ENCODE measurements at places on chromosomes 11 and 22.
A peak's percentile ranks its signal among the peaks of the same experiment; 100 is the strongest.

DNA sequence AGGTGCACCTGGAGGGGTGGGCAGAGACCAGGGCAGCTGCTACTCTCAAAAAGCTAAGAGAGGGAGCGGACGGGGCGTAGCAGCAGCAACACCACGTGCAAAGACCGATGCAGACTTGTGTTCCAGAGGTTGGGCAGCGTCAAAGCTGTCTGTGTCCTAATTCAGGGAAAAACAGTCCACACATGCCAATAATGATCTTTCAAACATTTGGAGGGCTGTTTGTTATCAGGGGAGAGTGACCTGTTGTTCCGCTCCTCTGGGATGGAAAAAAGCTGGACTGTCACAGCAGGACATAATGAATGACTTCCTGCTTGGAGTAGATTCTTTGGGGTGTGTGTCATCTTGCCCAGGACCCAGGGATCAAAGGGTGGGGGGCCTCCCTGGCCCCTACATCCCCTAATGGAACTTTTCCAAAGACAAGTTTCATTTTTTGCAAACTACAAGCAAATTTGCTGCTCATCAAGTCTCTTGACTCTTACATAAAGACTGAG is 6.2 kb upstream of the FBLN1 start:
- DNase-seq, result no peak

GRCh38 chr22:44354288-44354687 is 41.5 kb upstream of the SHISAL1 start:
- no peak for DNase-seq

GRCh38 chr22:48340191-48340590 is 1487.5 kb downstream of the BRD1 start:
- DNase-seq, result no peak

DNA sequence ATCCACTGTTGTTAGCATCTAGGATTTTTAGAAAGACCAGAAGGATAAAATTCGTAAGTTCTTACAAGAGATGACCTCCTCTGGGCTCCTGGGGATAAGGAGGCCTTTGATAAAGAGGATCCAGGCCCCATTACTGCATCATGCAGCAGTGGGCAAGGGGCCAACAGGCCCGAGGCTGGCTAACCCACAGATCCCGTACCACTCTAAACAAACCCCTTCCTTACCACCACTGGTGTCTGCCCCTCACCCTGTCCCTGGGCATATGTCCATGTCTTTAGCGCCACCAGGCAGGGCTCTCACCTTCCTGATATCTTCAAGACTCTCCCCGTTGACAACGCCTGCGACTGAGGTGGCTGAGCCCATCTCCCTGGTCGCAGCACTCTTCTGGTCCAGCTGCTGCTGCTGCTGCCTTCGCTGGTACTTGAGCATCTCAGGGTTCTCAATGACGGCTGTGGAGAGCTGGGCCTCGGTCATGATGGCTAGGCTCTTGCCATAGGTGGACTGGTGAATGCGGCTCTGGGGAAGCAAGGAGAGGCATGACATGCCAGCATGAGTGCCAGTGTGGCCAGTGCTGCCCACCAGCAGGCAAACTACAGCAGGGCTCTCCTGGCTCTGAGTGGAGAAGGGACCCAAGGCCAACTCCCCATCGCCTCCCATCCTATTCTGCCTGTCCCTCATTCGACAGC is 46.2 kb downstream of the HIRA start:
- no peak for DNase-seq

DNA sequence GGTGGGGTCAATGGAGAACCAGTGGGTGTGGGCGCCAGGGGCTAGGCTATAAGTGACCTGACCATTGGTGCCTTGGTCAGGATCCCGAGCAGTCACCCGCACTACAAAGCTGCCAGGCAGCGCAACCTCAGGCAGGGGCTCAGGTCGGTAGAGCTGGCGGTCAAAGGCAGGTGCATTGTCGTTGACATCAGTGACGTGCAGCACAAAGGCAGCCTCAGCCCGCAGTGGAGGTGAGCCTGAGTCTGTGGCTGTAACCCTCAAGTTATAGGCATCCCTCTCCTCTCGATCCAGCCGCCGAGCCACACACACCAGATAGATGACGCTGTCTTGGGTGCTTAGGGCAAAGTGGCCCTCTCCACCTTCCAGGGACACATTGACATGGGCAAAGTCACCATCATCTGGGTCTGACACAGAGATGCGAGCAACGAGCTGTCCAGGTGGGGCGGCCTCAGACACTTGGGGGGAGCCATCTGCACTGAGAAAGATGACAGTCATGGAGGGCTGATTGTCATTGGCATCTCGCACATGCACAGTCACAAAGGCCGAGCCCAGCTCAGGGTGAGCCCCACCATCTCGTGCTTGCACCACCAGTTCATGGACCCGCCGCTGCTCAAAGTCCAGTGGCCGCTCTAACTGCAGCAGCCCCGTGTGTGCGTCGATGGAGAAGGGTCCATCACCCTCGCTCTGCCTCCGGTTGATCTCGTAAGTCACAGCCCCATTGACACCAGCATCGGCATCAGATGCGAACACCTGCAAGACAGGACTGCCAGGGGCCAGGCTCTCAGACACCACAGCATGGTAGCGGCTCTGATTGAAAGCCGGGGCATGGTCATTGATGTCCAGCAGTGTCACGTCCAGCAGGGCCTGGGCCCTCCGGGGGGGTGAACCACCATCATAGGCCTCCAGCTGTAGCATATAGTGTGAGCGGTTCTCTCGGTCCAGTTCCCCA is 15.3 kb downstream of the DCHS1 start:
- DNase-seq, result no peak

- peak; percentile 47 for DNase-seq
These were observed 16.8 kb downstream of the KCNJ11 start for GRCh38 chr11:17371614-17372013.

GRCh38 chr11:36775130-36775529 is 177.1 kb upstream of the RAG2 start:
- no peak for DNase-seq

DNA sequence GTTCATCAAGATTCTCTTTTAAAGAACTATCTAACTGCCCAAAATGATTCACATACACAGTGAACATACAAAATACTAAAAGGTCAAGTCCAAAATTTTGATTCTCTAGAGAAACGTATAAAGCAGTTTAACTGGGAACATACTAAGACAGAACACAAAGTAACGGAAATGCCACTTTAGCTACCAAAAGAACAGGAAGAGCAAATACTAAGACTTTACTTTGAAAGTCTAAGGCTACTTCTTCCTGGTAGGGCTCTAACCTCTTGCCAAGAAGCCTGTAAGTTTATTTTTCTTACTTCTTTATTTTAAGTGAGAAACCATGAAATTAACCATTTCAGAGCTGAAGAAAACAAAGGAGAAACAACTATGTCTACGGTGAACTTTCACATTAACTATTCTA is 6.2 kb downstream of the PICALM start:
- DNase-seq, result peak; percentile 60

DNA sequence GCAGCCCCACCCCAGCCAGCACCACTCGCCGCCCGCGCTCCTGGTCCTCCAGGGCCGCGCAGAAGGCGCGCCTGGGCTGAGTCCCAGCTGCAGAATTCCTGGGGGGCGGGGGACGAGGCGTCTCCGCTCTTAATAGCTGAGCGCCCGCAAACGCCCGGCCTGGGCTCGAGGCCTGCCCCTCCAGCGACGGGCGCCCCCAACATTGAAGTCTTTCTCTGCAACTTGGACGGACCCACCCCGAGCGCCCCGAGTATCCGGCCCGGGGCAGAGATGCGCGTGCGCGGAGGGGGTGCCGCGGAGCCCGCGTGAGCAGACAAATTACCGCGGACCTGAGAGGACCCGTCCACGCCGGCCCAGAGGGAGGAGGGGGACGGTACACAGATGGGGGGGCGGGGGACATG is 6.7 kb upstream of the SYT7 start:
- peak; percentile 33 for DNase-seq

- peak; percentile 76 for DNase-seq
These were observed 44.7 kb downstream of the CCDC90B start for GRCh38 chr11:83241291-83241946.

DNA sequence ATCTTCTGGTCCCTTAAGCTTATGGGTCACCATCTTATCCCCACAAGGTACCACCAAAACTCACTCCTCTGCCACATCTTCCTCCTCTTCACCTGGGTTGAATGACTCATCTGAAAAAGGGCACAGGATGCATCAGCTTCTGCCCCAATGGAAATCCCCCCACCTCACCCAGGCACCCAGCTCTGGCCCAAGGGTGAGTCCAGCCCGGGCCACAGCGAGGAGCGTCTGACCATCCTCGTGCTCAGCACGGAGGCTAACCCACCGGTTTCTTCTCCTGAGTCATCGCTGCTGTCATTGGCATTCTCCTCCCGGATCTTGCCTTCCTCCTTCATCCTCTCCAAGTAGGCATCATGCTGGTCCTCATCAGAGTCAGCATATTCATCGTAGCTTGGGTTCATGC is 5.3 kb upstream of the TNKS1BP1 start:
- no peak for DNase-seq

DNA sequence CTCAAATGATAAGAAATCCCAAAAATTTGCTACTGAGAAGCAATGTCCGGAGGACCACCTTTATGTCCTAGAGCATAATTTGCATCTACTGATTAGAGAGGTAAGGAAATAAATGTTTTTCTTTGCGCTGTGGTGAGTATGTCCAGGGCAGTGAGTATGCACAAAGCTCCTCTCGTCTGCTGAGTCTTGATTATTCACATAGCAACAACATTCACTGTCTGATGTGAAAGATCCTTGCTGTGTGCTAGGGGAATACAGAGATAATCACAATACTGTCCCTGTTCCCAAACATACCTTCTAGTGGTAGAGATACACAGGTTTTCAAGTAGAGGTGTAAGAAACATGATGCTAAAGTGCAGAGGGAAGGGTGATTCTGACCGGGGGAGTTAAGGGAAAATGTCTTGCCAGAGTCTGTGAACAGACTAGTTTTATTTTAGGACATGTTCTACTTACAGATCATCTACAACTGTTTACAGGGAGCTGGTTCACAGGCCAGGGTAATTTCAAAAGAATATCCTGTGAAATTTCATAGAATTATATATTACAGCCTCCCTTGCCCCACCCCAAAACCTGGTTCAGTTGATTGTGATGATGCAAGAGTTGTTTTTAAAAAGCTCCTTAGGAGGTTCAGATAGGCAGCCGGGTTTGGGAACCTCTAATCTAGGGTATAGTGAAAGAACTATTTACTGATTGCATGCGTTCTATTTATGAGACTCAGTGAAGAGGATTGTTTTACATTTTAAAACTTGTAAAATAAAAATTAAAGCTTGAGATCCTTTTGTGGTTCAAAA is 12.6 kb downstream of the MED17 start:
- no peak for DNase-seq

DNA sequence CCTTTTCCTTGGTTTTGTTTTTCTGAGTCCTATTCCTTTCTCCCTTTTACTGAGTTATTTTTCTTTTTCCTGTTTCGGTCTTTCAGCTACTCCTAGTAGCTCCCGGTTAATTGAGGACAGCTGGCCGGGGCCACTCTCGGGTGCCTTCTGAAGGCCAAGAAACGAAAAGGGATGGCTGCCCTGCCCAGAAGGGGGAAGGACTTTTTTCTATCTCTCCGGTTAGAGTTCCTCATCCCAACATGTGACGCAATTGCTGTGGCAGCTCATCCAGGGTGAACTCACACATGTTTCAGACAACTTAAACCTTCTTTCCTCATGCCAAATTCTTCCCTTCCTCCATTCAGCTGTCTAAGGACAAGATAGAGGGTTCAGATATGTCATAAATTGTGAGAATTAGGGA is 83.6 kb downstream of the PIWIL4 start:
- peak; percentile 86 for DNase-seq

DNA sequence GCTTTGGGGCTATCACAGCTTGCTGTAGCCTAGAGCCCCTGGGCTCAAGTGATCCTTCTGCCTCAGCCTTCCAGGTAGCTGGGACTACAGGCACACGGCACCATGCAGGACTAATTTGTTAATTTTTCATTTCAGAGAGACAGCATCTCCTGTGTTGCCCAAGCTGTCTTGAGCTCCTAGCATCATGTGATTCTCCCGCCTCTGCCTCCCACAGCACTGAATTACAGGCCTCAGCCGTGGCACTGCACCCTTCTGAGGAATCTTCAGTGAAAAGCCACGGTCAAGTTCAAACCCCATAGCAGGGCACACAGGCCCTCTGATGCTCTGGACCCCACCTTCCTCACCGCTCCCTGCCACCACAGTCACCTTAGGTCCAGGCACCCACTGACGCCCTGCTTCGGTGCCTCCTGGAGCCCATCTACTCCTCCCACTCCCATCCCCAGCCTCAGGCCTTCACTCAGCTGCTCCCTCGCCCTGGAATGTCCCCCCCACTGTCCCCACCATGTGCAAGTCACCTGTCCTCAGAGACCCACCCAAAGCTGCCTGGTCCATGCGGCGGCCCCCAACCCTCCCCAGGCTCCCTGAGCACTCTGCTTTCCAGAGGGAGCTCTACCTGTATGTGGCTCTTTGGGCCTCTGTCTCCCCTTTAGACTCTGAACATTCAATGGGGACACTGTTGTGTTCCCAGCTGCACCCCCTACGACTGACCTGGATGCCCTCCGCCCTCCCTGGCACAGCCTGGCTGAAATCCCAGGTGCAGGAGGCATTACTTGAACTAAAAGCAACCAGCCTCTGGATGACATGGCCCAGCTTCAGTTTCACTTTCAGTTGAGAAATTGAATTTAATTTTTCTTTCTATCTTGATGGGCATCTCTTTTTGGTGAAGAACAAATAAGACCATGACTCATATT is 1.6 kb downstream of the APOL2 start:
- peak; percentile 53 for DNase-seq

DNA sequence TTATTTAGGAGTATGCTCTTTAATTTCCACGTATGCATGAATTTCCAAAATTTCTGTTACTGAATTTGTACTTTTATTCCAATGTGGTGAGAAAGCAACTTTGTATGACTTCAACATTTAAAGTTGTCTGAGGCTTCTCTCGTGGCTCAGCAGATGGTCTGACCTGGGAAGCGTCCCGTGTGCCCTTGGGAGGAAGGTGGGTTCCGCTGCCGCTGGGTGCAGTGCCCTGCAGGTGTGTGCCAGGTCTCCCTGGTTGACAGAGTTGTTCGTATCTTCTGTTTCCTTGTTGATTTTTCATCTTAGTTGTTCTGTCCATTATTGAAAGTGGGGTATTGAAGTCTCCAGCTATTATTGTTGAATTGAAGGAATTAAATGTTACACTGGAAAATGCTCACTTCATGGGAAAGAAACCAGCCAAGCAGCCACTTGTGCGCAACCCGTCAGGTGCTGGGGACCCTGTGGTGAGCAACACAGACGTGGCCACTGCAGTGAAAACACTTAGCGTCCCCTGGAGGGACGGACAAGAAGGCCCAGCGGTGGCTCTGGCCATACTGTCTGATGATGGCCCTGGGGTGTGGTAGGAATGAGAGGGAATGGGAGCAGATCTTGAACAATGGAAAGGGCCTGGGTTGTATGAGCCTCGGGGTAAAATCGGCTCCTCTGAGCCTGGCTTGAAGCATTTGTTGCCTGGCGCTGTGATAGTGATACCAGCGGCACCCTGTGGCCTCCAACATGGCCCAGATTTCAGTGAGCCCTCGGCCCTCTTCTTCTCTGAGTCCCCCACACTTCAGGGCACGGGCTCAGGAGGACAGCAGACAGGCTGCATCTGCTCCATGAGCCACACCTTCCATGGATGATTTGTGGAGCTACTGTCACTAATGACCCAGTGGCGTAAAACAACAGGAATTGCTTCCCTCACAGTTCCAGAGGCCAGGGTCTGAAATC is 31.5 kb upstream of the KRTAP5-7 start:
- DNase-seq, result no peak

- DNase-seq, result peak; percentile 55
These were observed 1.3 kb downstream of the TIGD3 start for GRCh38 chr11:65355776-65356393.

- DNase-seq, result peak; percentile 69
These were observed 32.8 kb upstream of the LDLRAD3 start for GRCh38 chr11:35911013-35911412.

Measured in iris pigment epithelial cell (primary cell).